ENCODE measurements at places on chromosomes 5 and 9.

- no peak for DNase-seq
Measured at GRCh38 chr5:172943906-172944305, 15.3 kb upstream of the RPL26L1 start.

- no peak for DNase-seq
Measured at GRCh38 chr5:100790170-100790665, 112.9 kb downstream of the ST8SIA4 start.

DNA sequence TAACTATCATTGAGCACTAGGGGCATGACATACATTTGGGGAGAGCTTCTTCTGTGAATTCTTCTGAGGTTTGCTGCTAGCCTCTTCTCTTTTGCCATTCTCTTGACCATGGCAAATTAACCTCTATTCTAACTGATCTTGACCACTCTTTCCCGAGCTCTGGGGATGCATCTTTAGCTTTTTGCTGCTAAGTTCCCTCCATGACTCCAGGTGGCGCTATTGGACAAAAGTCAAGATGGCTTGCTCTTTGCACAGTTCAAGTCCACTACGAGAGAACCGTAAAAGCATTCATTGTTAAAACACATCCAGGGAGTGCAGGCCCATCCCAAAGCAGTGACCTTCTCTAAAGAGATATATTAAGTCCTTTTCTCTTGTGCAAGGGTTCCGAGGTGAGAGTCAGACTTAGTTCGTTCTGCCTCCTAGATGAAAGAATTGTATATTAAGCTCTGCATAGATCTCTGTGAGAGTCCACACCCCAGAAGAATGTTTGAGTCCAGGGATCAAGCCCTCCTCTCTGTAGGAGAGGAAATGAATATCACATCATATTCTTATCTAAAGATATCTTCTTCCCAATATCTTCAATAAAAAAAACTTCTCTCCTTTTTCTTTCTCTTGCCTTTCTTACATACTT, 1152.9 kb upstream of the CDH6 start:
- peak; percentile 40 for DNase-seq

- no peak for DNase-seq
Measured at GRCh38 chr9:110021891-110022290, 186.1 kb downstream of the C9orf152 start.

DNA sequence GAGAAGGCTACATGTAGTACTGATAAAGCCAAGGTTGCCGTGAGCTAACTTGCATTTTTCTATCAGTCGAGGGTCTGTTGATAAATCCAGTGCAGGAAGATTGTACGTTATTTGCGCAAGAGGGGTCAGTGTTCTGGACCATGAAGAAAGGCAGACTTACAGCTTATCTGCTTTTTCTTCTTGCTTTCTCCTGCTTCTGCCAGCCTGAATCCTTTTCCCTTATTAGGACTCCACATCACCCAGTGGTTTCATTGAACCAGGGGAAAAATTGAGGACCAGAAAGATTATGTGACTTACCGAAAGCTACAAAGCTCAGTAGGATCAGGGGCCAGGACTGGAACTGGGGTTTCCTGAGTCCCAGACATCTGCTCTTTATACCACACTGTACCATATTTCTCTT, 534.6 kb upstream of the BRINP1 start:
- no peak for DNase-seq

DNA sequence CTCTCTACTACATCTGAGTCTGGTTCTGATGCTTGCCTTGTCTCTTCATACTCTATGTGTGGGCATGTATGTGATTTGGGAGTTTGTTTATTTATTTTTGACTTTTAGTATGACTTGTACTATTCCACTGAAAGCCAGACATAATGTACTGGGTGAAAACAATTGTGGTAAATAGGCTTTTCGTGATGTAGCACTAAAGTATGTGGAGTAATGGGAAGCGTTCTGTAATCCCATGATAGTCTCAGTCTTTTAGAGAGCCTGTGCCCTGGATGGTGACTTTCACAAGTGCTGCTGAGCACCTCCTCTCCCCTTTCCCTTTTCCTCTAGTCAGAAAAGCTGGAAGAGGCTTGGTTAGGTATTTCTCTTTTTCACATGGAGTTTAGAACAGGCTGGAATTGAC, 85.8 kb upstream of the S1PR3 start:
- no peak for DNase-seq

DNA sequence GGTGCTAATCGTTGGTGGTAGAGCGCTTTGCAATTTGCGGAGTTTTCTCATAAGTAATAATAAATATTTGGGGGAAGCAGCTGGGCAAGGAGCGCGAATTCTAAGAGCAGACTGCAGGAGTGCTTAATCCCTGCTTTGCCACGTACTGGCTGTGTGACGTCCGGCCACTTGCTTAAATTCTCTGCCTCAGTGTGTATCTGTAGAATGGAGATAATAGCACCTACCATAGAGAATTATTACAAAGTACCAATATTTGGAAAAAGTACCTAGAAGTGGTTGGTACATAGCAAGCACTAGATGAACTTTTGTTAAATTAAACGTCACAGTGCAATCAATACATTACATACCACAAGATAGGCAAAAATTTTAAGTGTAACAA, 598 bp upstream of the TMED7 start:
- no peak for DNase-seq

GRCh38 chr5:32507738-32508434, 63.3 kb upstream of the ZFR start:
- DNase-seq, result no peak

DNA sequence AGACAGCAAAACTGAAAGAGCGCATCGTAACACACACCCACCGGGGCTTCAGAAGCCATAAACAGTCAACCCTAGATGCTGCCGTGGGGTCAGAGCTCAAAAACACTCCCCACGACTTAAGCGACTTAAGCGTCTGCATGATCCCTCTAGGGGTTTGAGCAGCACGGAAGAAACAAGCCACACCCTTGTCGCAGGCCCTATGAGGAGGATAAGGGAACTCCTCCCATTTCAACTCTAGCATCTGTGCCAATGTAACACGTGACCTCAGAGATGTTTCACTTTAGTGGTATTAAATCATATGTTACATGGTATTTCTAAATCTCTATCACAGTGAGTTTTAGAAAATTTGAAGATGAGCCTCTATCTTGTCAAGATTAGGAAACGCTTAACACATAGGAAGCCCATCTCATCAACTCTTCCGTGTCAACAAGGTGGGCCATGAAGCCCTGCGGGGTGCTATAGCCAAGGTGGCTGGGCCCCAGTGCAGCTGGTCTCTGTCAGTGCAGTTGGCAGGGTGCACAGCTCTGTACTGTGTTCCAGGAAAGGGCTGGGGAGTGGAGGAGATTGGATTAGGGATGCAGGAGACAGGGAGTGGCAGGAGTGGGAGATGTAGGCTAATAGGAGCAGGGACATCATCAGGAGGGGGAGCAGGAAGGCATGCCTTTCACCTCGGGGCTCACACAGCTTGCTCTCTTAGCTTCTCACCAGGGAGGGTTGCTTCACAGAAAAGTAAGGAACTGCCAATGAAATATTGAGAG, 33.1 kb downstream of the ZCCHC9 start:
- no peak for DNase-seq
